ENCODE measurements at places on chromosomes 4 and X.

DNA sequence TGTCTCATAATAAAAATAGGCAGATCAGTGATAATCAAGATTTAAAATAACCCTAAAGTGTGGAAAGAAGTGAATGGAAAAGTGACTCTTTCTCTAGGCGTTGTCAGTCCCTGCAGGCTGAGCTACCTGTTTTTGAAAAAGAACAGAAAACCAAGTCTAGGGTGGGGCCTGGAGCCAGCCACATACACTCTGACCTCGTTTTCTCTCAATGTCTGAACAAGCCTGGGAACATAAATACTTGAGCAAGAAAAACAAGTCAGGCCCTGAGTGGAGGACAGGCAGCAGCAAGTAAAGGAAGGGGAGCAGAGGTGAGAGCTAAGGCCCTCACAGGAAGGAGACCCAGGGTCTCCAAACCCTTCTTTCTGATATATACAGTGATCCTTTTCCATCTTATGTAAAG is 91.7 kb upstream of the HPF1 start:
- no peak for DNase-seq

DNA sequence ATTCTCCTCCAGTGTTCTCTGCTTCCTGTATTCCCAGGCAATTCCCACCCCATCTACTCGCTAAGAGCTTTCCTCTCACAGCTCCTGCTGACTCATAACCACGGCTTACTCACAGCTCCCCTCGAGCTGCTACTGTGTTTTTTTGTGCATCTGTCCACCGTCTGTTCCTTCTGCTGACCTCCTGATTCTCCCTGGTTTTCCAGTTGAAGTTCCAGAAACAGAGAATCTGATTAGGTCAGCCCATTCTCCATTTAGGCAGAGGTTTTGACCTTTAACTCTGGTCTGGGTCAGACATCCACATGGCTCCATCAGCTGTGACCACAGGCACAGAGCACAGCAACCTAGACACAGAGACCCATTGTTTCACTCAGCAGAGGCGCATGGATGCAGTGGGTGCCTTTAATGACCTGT is 5.5 kb upstream of the SMIM20 start:
- no peak for DNase-seq

DNA sequence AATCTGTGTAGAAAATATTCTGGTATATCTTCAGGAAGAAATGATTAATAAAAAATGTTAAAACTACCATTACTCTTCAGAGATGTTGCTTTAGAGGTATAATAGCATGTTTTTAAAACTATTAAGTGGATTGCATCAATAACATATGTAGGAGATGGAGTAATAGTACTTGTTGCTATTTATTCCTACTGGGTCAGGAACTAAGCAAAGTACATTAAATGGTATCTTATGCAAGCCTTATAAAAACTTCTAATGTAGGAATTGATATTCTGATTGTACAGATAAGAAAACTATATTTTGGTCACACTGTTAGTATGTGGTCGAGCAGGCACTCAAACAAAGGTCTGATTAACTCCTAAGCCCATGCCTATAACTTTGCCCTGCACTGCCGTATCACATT is 31.4 kb upstream of the PDLIM5 start:
- DNase-seq, result no peak

DNA sequence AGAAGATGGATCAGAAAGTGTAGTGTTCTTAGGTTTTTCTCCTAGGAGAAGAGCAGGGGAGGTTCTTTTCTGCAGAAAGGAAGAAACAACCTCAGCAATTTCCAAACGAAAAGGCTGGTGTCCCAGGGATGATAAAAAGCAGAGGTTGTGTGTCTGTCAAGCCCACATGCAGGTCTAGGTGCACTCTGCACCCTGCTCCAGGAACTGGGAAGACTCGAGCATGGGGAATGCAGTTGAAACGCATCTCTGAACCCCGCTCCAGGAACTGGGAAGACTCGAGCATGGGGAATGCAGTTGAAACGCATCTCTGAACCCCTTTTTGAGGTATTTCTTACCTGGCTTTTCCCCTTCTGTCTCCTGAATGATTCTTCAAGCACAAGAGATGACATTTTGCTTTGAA is 171.2 kb downstream of the LDB2 start:
- no peak for DNase-seq

GRCh38 chr4:106315476-106315967 is 487 bp downstream of the TBCK start:
- DNase-seq, result no peak

DNA sequence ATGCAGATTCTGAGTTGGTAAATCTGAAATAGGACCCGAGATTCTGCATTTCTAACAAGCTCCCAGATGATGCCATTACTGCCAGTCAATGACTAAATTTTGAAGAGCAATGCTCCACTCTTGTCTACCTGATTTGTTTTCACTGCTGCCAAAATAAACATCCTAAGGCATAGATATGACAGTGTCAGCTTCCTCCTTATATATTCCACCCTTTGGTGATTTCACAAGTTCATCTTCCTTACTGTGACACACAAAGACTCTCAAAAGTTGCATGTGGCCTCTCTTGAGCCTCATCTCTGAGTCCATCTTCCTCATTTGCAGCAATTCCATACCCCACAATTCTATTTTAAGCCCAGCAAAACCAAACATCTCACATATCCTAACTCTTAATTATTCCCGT is 110.9 kb downstream of the FBXW7 start:
- no peak for DNase-seq

GRCh38 chrX:63258144-63258543 is 93.0 kb downstream of the SPIN4 start:
- no peak for DNase-seq

GRCh38 chr4:183936574-183937345 is 31.7 kb downstream of the STOX2 start:
- DNase-seq, result no peak

- DNase-seq, result no peak
These were observed 145.4 kb downstream of the CPEB2 start for GRCh38 chr4:15147714-15148113.

GRCh38 chr4:96991083-96991482 is 1151.2 kb downstream of the PDHA2 start:
- DNase-seq, result no peak

GRCh38 chr4:85491527-85491926 is 16.6 kb downstream of the ARHGAP24 start:
- no peak for DNase-seq
